Stimulated activated CD4-positive, alpha-beta T cell treated with anti-CD3 and anti-CD28 coated beads, Interleukin-2, amount 100 ng/mL, for 24 hours (primary cell): ENCODE measurements at places on chromosomes 16 and 17.

DNA sequence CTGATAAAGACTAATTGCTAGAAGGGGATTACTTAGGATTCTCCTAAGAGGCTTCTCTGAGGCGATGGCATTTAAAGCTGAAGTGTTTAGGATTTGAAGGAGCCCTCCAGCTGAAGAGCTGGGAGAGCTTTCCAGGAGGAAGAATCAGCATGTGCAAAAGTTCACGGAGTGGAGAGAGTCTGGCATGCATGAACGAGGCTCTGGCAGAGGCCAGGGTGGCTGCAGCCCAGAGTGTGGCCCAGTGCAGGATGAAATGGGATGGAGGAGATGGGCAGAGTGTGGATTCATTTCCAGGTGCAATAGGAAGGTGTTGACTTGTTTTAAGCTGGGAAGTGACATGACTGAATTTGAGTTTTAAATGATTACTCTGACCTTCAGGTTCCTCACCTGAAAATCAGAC is 249.0 kb upstream of the CCL2 start:
- no peak for DNase-seq

- peak; percentile 61 for DNase-seq
Observed at GRCh38 chr16:57628008-57628781, at the start of gene ADGRG1. ADGRG1 (plus strand) TSS chr16:57628630; CDS start chr16:57650288, 21,658 bp downstream.

GRCh38 chr17:19331134-19331533 is 31.4 kb downstream of the B9D1 start:
- DNase-seq: no peak

DNA sequence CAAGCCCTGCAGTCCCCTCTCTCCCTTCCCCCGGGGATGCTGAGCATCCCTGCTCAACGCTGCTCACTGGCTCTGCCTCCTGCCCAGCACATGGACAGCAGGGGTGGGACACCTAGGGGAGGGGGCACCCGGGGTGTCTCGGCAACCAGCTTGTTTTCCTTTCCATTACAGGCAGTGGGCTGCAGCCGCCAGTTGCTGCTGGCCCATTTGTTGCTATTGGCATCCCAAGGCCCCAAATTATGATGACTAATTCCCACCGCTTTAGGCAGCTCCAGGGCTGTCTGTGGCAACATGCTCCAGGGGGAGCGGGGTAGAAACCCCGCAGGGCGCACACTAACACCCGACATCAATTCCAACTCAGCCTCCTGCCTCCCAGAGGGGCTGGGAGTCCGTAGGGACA is 4.9 kb downstream of the SDK2 start:
- DNase-seq: no peak

GRCh38 chr17:82034371-82035011 is 3.0 kb downstream of the DCXR start:
- DNase-seq: no peak

DNA sequence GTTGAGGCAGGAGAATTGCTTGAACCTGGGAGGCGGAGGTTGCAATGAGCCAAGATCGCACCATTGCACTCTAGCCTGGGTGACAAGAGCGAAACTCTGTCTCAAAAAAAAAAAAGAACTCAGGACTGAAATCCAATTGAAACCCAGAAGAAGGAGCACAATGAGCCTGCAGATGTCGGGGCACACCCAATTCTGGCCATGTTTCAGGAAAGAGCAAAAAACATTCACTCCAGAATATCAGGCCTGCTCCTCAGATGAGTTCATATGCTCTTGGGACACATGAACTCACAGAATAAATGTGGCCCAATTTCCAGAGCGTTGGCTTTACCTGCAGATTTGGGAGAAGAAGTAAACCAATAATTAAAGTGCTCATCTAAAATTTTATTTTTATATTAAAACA is 3.0 kb upstream of the CMTM2 start:
- no peak for DNase-seq

DNA sequence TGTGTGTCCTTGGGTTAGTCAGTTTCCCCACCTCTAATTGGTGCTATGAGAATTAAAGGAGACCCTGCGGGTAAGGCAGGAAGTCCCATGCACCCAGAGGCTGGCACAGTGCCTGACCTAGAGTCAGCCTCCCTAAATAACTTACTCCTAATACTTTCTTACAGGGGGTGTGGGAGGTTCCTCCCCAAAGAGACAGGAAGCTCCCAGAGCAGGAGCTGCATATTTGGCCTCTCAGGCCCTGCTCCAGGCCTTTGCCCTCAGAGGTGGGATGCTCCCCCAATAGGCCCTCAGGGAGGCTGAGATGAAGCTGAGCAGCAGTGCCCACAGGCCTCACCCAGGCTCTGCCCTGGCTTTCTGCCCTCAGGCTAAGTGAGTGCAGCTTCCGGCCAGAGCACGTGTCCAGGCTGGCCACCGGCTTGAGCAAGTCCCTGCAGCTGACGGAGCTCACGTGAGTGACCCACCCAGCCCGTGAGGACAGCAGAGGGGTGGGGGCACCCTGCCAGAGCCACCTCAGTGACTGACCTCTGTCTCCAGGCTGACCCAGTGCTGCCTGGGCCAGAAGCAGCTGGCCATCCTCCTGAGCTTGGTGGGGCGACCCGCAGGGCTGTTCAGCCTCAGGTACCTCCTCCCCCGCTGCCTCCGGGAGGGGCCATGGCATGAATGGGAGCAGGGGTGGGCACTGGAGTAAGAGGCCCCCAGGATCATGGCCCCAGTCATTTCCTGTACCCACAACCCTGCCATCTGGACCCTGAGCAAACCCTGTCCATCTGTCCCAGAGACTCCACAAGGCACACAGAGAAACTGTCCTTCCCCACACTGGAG is 31.1 kb upstream of the CPNE2 start:
- no peak for DNase-seq

- DNase-seq: no peak
Observed at GRCh38 chr16:4677390-4677789, 16.0 kb upstream of the NUDT16L1 start.

- no peak for DNase-seq
Observed at GRCh38 chr16:47722046-47722445, 260.9 kb downstream of the PHKB start.

DNA sequence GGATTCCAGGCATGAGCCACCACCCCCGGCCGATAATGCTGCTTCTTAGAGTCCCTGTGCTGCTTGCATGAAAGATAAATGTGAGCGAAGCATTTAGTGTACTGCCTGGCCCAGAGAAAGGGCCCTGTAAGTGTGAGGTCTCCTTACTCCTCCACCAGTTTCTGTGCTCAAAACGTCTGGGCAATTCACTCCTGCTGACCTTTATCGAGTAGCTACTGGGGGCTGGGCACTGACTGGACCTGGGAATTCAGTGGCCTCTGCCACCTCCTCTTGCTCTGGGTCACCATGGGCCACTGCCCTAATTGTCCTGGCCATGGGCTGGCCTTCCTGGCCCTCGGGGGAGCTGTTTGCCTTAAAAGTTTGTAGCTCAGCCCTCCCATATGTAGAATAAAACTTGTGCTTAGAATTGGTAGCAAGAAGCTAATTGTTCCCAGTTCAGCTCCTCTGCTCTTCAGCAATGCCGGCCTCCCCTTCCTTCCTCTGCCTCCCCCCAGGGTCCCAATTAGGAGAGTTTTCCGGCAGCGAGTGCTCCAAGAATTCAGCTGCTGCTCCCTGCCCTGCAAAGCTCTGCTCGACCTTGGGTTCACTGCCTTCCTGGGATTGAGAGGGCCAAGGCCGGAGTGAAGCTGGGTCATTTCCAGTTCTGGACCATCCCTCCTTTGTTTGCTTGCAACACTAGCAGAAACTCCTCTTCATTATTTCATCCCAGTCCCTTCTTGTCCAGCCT is 98.9 kb upstream of the CDC42EP4 start:
- no peak for DNase-seq

DNA sequence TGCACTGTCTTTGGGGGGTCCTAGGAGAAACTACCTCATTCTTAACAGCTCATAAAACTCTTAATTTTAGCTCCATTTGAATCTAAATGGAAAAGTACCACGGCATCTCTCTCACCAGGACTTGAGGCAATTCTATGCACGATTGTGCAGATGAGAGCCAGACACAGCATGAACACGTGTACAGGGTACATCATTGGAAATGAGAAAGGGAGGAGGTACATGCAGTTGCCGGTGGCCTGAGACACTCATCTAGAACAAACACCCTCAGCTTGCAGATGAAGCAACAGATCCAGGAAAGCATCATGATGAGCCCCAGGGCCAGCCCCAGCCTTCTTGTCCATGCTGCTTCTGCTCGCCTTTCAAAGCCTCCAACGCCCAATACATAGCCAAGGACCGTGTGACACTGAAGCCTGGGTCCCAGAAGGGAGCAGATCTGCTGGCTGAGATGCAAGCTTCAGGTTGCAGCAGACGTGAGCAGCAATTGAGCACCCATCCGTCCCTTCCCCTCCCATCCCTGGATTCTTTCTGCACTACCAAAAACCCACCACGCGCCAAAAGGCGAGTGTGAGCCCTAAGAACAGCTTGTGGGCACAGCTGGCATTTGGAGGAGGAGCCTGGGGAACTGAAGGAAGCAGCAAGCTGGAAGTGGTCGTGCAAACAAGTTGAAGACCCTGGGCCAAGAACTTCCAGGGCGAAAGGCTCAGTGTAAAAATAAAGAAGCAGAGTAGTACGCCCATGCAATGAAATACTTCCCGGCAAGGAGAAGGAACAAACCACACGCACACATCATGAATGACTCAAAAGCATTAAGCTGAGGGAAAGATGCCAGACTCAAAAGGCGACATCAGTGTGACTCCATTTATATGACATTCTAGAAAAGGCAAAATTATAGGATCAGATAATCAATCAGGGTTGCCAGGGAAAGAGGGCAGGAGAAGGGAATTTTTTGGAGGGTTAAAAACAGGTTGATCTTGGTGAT is 7.3 kb upstream of the RCVRN start:
- no peak for DNase-seq

- DNase-seq: no peak
Observed at GRCh38 chr17:1216217-1217088, 36.7 kb upstream of the ABR start.

DNA sequence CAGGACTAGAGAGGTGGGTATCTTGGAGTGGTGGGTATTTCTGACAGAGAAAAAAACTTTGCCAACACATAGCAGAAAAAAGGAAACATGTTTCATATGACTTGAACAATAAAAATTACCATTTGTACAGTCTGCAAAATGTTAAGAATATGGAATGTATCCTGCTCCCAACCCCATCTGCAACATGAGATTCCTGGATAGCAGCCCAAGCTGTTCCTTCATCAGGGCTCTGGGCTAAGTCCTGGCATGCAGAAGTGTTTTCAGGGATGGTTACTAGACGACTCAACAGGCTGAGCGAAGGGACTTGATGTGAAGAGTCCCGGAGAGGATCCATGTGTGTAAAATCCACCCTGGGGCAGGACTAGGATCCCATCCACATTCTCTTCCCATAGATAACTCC is 121.0 kb upstream of the IRX3 start:
- no peak for DNase-seq

- DNase-seq: no peak
Observed at GRCh38 chr17:29112771-29113295, 67.4 kb downstream of the MYO18A start.

DNA sequence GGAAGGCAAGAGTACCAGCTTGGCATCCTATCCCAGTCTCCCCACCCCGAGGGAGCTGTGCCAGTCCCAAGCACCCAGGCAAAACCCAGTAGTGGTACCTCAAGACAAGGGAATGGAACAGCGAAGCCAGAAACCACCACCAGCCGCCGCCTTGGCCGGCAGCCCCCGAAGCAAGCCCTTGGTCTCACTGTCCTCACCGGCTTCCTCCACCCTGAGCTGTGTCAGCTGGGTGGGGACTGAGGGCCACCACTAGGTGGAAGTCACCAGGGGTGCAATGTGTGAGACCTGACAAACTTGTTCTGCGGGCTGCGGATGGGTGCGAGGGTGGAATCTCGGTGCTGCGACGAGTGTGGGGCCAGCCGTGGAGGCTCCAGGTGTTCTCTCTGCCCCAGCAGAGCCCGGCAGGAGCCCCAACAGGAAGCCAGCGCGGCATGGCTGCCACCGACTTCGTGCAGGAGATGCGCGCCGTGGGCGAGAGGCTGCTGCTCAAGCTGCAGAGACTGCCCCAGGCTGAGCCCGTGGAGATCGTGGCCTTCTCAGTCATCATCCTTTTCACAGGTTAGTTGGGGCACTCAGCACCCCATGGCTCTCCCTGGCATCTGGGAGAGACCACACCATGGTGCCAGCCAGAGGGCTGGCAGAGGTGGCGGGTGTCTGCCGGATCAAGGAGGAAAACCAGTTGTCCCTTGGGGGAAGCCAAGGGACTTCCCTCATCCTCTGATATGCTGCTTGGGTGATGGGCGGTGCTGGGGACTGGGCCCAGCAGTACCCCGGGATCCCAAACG is 6.7 kb downstream of the SMIM5 start:
- DNase-seq: no peak

DNA sequence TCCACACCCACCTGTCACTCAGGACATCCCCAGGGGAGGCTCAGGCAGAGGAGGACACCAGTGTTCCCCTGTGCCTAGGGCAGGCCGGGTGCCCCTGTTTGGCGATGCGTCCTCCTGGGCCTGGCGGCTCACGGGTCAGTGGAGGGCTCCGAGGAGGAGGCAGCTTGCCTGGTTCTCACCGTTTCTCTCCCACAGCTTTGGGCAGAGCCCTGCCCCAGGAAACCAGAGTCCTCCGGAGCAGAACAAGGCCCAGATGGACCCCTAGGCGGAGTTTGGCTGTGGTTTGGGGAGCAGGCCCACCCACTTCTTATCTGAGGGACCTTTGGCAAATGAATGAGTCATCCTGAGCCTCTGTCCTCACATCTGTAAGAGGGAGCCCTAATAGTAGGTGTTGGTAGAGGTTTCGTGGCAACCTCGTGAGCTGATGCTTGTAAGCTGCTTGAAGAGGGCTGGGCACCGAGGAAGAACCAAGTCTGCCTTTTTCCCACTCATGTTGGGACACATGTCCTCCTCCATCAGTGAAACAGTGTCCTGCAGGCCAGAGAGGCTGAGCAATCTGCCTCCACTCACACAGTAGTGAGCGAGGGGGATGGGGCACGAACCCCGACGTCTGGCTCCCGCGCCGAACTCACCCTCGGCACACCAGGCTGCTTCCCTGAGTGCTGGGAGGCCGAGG is 247.0 kb upstream of the CIBAR2 start:
- DNase-seq: no peak

- peak; percentile 35 for DNase-seq
Observed at GRCh38 chr17:56499799-56500388, 93.6 kb upstream of the NOG start.

- DNase-seq: no peak
Observed at GRCh38 chr17:72205357-72205756, 84.5 kb downstream of the SOX9 start.

- DNase-seq: no peak
Observed at GRCh38 chr16:84193480-84193879, 2.5 kb downstream of the ADAD2 start.

GRCh38 chr16:25855063-25855462 is 163.3 kb downstream of the HS3ST4 start:
- no peak for DNase-seq
